ENCODE measurements at places on chromosomes 2 and 18.

DNA sequence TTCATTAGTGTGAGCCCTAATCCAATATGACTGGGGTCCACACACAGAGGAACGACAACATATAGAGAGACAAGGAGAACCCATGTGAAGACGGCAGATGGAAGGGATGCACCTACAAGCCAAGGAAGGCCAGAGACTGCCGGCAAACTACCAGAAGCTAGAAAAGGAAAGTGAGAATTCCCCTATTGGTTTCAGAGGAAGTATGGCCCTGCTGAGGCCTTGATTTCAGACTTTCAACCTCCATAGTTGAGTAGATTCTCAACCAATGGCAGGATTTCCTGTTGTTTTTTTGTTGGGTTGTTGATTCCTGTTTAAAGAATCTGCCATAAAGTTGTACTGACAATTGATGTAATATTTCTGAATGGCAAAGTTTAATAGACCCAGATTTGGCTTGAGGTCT lies 241.5 kb downstream of the SATB2 start:
- DNase-seq, result no peak

DNA sequence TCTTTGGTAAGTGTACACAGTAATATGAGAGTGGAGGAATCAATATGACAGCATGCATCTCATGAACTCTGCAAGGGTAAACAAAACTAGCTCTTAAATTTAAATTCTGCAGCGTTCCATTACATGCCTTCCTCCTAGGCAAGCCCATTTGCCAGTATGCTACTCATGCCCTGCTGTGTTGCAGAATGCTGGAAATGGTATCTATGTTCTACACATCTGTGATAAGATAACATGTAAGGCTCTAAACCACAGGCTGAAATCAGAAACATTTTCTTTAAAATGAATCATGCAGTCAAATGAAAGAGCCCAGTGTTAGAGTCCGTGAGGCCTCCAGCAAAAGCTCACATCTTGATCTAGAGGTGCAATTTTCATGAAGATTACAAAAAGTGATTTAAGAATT lies 112.8 kb upstream of the FN1 start:
- no peak for DNase-seq

DNA sequence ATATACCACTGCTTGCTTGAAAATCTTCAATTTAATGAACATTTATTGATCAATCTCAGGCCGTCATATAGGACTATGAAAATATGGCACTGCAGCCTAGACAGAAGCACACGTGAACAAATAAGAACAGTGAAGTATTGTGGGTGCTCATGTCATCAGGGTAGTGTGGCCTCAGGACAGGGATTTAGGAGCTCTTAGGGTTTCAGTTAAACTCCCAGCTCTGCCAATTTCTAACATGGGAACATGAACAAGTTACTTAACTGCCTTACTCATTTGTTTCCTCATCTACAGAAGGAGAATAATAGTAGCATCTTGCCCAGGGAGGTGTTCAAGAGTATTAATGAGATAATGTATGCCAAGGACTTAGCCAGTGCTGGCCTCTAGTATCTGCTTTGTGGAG lies 146.0 kb upstream of the MAP3K20 start:
- DNase-seq, result no peak

DNA sequence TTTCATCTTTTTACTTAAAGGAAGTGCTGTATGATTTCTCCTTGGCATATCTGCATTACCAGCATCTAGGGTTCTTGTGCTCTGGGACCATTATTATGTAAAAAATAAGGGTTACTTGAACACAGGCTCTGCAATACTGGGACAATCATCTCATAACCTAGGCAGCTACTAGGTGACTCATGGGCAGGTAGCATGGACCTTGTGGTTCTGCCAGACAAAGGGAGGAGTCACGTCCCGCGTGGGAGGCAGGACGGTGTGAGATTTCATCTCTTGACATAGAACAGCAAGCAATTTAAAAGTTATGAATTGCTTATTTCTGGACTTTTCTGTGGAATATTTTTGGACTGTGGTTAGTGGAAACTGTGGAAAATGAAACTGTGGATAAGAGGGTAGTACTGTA lies 34.1 kb downstream of the ASAP2 start:
- DNase-seq, result no peak

- no peak for DNase-seq
Observed at GRCh38 chr2:12816379-12817306, 99.9 kb downstream of the TRIB2 start.

GRCh38 chr2:23661276-23662050 lies 265.5 kb downstream of the ATAD2B start:
- no peak for DNase-seq

- no peak for DNase-seq
Observed at GRCh38 chr2:236158969-236159777, 9.0 kb downstream of the GBX2 start.

Measured in SIG-M5 (cell line).